Stimulated activated CD4-positive, alpha-beta T cell treated with anti-CD3 and anti-CD28 coated beads, TNF-alpha, amount 100 ng/mL, for 4 hours (primary cell): ENCODE measurements at places on chromosomes 6 and 20.

DNA sequence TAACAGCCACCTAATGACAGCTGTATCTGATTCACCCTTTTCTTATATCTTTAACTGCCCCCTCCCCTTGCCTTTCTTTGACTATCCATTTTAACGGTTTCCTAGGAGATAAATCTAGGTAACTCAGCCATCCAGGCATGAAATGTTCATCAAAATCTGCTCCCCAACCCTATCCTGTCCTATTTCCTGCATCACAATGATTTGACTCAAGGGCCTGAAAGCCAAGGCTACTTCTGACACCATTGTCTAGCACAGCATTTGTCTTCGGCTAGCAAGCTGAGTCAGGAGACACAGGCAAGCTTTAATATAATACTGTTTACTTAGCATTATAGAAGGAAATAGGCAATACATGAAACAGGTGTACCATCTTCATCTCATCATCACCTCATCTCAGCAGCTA lies 31.6 kb upstream of the MANEA start:
- DNase-seq = no peak

DNA sequence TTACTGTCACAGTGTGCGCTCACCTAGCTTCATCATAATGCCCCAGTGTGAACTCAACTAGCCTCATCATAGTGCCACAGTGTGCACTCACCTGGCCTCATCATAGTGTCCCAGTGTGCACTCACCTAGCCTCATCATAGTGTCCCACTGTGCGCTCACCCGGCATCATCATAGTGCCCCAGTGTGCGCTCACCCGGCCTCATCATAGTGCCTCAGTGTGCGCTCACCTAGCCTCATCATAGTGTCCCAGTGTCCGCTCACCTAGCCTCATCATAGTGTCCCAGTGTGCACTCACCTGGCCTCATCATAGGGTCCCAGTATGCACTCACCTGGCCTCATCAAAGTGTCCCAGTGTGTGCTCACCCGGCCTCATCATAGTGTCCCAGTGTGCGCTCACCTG lies 10.6 kb downstream of the TMEM242 start:
- DNase-seq = no peak

GRCh38 chr6:152552616-152553209 lies 84.4 kb downstream of the SYNE1 start:
- DNase-seq = no peak

DNA sequence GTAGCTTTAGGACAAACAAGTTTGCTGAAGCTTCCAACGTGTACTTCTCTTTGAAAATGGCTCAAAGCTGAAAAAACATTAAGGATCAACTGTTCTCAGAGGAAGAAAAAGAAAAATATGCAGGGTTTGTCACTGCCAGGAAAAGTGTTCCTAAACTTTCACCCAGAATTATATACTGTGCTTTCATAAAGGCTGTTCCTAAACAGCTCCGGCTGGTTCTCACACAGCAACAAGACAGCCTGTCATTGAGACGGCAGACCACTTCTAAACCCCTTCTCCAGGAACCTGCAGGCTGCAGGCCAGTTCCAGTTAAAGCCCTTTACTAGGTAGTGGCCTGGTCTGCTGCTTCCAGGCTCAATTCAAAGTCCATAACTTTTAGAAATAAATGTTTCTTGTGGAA lies 97.4 kb upstream of the SOX4 start:
- no peak for DNase-seq

- no peak for DNase-seq
Measured at GRCh38 chr20:46898423-46898822, 3.8 kb downstream of the EYA2 start.
